Endothelial cell (in vitro differentiated cells): ENCODE measurements at places on chromosomes 5 and 9. TPM values are rescaled to one million over a fixed set of nuclear protein-coding genes. Genes with fewer than 3 reads are reported as not detected.

DNA sequence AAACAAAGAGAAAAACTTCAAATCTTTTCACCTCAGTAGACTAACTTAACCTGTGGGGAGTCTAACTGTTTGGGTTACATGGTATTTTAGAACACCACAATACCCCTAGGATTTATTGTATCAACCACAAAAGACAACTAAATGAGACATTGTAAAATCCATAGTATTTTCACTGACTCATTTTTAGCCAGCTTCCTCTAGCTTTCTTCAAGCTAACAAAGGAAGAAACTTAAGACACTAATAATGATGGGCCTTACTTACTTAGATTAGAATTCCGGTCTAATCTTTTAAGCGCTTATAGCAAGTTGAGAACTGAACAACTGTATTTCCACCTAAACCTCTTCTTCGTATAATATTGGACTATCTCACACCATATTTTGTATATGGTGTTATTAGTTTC lies 529.3 kb downstream of the DMRTA1 start:
- no peak for DNase-seq

GRCh38 chr5:32314658-32315057 lies 1.9 kb upstream of the MTMR12 start:
- DNase-seq = no peak

PDGFRB gene
- 23.7 TPM for total RNA-seq

GRCh38 chr5:132289097-132289496 lies 5.1 kb upstream of the SLC22A4 start:
- DNase-seq = no peak

C9 gene
- not detected for total RNA-seq

DNA sequence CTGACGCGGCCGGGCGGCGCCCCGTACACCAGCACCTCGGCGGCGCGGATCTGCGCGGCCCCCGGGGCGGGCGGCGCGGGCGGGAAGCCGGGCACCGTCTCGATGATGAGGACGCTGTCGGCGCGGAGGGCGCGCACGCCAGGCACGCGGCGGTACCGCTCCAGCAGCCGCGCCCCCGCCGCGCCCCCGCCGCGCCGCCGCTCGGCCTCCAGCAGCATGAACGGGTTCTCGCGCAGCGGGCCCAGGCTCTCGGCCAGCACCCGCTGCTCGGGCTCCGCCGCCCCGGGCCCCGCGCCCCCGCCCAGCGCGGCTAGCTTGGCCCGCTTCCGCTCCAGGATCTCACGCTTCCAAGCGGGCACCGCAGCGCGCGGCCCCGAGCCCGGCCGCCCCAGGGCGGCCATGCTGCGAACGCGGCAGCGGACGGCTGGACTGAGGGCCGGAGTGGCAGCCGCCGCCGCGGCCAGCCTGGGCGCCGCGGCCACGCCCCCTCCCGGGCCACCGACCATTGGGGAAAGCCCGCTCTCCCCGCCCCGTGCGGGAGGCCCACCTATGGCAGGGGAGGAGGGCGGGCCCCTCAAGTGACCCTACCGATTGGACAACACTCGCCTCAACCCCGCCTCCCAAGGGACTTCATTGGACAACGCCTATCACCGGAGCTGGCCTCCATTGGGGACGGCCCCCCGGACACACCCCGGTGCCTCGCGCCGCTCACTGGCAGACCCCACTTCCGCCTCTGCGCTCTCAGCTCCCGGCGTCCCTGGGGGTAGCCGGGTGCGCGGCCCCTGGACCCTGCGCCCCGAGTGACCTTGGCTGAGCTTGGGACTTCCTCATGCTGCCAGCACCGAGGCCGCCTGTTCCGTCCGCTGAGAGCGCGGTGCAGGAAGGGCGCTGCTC lies at the start of gene TPRN:
Gene TPRN (minus strand): TSS at position 431 of the 894 bp plus-strand sequence. CDS start 30 bp downstream, at position 401.
- DNase-seq = peak; percentile 98

NUDT12 gene
- 6.1 TPM for total RNA-seq

TMEFF1 gene
- 45.8 TPM for total RNA-seq

ADAMTS2 gene
- 1.5 TPM for total RNA-seq

- no peak for DNase-seq
These were observed 127.7 kb upstream of the PIK3R1 start for GRCh38 chr5:68087866-68088265.

GRCh38 chr9:97559111-97559514 lies 57.6 kb downstream of the TMOD1 start:
- DNase-seq = no peak
